ENCODE measurements at places on chromosomes 2 and 18. TPM values are rescaled to one million over a fixed set of nuclear protein-coding genes. Genes with fewer than 3 reads are reported as not detected.

NT5DC4 gene
- not detected for polyA plus RNA-seq

ITGA6 gene
- 49.9 TPM for polyA plus RNA-seq

DSG2 gene
- polyA plus RNA-seq, result 46.0 TPM

GRCh38 chr2:104852090-104852666 lies 1.7 kb upstream of the POU3F3 start:
- no peak for DNase-seq

DNA sequence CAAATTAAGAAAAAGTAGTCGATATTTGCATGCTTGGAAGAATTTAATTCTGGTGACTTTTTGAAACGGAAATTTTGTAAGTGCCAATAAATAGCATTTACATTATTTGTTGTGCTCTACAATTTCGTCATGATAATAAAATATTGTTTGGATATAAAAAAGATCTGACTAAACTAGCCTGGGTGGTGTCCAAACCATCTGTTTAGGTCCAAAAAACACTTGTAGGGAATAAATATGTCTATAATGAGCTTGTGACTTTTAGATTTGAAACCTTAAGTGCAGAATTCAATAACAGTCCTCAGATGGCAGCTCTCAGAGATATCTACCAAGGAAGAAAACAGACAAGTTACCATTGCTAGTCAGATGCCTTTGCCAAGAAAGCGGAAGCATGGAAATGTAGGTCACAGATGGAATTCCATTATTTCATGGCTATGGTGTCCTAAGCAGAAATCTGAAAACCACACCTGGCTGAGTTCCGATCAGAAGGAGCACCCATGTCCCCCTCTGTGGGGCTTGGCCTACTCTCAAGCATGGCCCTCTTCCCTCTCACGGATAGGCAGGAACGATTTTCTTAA lies 731.1 kb downstream of the RNF144A start:
- DNase-seq, result no peak

- DNase-seq, result no peak
These were observed 83.7 kb upstream of the GALNT5 start for GRCh38 chr2:157173740-157174184.

- no peak for DNase-seq
These were observed 268.2 kb upstream of the ID2 start for GRCh38 chr2:8413589-8414135.

- no peak for DNase-seq
These were observed 6.7 kb upstream of the CLK1 start for GRCh38 chr2:200871151-200871550.

- DNase-seq, result no peak
These were observed 200.7 kb upstream of the TNP1 start for GRCh38 chr2:217060516-217060915.

DNA sequence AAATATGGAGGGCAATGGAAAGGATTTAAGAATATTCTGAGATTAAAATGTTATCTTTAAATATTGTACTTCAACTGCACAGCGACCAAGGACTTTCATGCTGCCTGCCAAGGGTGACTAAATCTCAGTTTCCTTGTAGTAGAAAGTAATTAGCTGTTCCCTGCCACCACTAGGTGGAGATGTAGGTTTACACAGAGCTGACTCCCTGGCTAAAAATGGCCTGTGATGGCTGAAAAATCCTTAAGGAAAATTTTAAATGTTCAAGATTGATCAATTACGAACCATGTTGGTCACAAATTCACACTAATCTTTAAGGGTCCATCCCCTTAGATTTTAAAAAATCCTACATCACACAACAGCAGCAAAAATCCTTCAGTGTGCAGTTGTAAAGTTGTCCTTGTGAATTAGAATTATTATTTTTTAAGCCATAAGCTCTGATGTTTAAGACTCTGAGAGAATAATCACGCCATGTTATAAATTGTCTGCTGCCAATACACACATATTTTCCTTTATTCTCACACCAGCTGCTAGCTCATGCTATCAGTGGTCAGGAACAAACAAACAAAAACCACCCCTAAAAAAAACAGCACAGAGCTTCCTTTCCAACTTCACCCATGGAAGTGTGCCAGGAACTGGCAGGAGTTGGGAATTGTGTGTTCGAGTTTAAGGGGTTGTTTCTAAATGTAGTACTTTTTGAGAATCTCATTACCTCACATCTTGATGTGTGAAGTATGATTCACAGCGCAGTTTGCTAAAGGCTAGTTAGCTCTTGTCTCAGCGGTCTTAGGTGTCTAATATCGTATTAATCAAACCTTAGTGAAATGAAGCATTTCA lies 399.8 kb downstream of the TMEM182 start:
- DNase-seq, result peak; percentile 60

DNA sequence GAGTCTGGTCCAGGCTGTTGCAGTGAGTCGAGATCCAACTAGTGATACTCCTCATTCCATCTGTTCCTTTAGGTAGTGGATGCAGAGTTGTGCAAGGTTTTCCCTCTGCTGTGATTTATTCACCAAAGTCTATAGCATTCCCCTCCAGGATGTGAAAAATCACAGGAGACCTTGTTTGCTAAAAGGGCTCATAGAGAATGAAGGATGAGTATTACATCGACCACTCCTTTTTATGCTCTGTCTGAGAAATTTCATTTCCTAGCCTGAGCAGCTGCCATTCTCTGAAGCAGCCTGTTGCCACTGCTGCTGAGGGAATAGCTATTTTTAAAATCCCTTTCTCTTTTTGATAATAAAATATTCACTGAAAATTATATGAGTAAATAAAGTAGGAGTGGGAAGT lies 134.1 kb upstream of the LRRTM1 start:
- DNase-seq, result no peak

DNA sequence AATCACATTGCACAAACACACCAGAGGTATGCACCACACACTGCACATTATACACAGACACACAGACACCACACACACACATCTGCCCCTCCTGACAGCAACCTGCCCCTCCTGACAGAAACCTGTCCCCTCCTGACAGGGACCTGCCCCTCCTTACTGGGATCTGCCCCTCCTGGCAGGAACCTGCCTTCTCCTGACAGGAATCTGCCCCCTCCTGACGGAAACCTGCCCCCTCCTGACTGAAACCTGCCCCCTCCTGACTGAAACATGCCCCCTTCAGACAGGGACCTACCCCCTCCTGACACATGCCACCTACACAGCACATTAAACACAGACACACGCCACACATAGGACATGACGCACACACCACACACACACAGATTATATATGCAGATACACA lies 88.9 kb downstream of the PXDN start:
- DNase-seq, result no peak

- DNase-seq, result no peak
These were observed 6.0 kb downstream of the RPIA start for GRCh38 chr2:88697370-88698026.

- DNase-seq, result no peak
These were observed 103.4 kb downstream of the WDPCP start for GRCh38 chr2:63484901-63485300.

All from right lung (tissue), 10 donors.